GM20000 (cell line): ENCODE measurements at places on chromosomes 6 and 20.
A peak's percentile ranks its signal among the peaks of the same experiment; 100 is the strongest.

- no peak for DNase-seq
These were observed 64.8 kb upstream of the TMEM30A start for GRCh38 chr6:75349262-75349984.

- no peak for DNase-seq
These were observed 73.0 kb downstream of the RREB1 start for GRCh38 chr6:7180751-7181150.

- peak; percentile 28 for DNase-seq
These were observed 645.8 kb upstream of the ARID1B start for GRCh38 chr6:156131221-156131903.

DNA sequence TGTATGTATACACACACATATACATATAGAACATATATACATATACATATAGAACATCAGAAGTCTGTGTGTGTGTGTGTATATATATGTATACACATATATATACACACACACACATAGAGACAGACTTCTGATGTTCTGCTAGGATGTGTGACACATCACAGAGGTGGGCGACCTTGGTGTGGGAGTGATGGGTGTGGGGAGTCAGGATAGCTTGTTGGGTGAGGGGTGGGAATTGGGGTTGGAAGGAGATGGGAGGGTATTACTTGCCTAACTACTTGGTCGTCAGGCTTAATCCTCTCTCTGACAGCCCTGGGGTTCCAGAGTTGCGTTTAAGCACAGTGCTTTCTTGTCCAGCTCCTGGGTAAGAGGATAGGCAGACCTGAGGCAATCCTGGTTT is 8.3 kb downstream of the MYO6 start:
- DNase-seq = no peak

GRCh38 chr6:166286839-166287271 is 21.3 kb downstream of the PRR18 start:
- peak; percentile 59 for DNase-seq

DNA sequence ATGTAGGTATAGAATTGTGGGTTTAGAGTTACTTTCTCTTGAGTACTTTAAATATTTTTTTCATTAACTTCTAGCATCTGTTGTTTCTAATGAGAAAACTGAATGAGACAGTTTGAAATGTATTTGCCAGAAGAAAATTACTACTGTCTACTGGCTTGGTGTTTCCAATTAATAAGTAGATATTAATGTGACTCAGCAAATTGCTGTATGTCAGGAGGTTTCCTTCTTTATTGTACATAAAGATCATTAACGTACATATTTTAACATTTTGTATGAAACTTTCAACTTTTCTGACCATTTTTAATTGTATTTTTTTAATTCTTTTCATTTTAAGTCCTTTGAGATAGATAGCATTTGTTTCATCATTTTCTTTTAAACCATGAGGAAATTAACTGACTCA is 135.1 kb upstream of the SLC22A23 start:
- DNase-seq = no peak

- DNase-seq = no peak
These were observed 6.1 kb upstream of the SIRPD start for GRCh38 chr20:1563598-1563997.

DNA sequence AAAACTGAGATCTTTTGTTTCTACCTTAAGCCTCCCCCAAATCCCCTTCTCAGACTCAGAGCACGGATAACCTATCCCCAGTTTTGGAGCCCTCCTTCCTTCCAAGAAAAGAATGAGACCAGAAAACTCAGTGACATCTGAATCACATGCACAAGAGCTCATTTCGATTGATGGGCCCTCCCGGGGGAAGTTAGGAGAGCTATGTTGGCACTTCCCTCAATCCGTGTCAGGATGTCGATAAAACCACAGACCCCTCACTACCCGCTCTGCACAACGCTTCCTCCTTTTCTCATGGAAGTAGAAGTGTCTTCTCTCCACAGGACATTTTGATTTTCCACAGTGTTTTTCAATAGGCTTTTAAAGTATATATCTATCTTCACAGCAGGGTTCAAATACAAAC is 332.4 kb downstream of the HACE1 start:
- no peak for DNase-seq

GRCh38 chr6:122839906-122840305 is 50.8 kb downstream of the SMPDL3A start:
- no peak for DNase-seq

GRCh38 chr20:47998736-47999135 is 213.5 kb upstream of the SULF2 start:
- no peak for DNase-seq

DNA sequence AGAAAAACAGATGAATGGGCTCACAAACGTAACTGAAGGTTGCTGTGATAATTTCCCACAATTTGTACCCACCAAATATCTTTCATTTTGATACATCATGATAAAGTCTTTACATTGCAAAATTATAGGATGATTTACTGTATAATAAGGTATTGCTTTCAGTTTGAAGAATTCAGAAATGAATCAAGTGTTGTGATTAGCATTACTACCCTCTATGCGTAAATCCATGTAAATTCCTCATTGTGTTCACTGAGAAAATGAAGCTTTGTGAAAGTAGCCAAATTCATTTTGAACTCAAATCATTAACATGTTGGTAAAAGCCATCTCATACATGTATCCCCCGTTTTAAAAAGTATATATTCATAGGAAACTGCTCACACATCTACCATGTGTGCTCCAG is 379.4 kb downstream of the ESR1 start:
- DNase-seq = no peak

DNA sequence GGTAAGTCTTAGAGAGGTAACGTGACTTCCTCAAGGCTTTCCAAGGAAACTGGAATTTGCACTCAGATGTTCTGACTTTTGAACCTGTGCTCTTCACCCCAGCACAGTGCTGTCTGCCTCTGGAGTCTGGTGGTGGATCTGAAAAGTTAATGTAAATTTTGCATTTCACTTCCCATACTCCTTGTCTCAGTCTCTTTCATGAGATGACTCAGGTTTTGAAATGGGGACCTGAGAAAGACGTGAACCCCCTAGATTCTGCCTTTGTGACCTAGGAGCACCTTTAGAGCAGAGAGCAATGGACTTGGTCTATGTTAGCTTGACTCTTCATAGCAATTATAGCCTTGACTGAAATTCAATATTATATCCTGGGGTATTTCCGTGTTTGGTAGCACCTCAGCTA is 223.0 kb downstream of the QKI start:
- peak; percentile 67 for DNase-seq

DNA sequence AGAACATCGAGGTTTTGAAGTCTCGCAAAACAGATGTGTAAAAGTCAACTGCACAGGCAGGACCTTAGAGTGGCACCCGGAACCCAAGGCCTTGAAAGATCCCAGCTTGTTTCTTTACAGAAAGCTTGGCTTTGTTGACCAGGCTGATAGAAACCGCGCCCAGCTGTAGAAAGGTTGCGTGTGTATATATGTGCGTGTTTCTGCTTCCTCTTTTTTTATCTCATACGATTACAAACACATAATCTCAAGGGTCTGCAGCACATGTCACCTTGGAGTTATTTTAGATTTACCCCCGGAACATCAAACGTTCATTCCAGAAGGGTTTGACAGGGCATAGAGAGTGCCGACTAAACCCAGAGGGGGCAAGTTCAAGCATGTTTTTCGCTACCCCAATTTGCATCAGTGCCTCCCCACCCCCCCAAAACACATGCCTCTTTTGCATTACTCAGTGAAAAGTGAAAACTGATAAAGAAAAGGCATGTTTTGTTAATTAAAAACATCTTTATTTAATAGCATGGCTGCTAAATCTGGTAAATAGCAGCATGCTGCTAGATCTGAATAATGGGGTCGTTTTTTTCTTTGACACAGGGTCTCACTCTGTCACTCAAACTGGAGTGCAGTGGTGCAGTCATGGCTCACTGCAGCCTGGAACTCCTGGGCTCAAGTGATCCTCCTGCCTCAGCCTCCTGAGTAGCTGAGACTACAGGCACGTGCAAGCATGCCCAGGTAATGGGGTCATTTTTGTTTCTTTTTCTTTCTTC is 33.2 kb upstream of the NCOA3 start:
- DNase-seq = peak; percentile 47

DNA sequence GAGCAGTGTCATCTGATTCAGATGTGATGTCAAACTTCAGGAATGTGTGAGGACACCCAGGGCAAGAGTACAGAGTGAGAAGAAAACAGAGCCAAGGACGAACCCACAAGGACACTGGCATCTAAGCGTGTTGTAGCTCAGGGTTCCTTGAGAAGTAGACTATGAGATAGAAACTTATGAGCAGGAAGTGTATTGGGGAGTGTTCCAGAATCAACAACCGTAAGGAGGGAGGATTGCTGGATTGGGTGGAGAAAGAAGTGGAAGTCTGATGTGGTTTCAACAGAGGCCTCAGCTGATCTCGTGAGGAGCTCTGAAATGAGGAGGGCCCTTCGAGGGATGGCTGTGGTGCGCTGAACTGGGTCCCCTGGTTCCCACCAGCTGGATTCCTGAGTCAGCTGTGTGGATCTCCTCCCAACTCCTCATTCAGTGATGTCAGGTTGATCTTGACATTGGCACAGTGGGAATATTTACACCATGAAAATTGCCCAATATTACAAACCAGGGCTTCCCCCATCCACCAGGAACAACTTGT is 25.7 kb upstream of the IGF2R start:
- no peak for DNase-seq

DNA sequence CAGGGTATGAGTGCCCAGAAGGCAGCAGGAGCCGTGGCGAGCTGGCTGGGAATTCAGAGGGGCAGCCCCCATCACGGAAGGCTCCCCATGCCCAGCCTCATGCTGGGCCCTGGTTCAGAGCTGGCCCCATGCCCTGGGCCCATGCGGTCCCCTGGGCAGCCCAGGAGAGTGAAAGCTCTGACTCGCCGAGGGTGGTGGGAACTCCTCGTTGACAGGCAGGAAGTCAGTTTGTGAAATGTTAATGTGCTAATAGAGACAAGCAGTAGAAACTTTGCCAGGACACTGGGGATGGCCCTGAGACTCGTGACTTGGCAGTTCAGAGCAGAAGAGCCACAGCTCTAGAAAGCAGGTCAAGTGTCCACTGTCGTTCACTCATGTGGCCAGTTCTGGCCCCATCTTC is 353.0 kb downstream of the TAF4 start:
- DNase-seq = no peak

DNA sequence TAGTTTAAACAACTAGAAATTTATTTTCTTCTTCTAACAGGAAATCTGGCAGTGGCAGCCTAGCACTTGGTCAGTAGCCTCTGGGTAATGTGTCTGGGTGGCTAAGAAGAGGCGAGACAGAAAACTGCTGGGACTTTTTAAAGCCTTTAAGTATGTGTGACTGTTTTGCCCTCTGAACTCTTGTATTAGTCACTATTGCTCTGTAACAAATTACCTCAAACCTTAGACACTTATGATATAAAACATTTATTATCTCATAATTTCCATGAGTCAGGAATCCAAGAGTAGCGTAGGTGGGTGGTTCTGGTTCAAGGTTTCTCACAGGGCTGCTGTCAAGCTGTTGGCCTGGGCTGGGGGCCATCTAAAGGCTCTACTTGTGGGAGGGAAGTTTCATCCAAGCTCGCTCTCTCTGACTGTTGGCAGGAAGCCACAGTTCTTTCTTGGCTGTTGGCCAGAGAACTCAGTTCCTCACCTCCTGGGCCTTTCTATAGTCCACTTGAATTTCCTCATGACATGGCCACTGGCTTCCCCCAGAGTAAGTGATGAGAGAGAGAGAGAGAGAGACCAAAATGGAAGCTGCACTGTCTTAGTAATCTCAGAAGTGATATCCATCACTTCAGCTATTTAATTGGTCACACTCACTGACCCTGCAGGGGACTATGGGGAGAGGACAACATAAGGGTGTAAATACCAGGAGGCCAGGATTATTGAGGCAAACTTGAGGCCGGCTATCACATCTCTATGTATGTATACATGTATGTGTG is 17.4 kb upstream of the TBC1D22B start:
- peak; percentile 68 for DNase-seq

DNA sequence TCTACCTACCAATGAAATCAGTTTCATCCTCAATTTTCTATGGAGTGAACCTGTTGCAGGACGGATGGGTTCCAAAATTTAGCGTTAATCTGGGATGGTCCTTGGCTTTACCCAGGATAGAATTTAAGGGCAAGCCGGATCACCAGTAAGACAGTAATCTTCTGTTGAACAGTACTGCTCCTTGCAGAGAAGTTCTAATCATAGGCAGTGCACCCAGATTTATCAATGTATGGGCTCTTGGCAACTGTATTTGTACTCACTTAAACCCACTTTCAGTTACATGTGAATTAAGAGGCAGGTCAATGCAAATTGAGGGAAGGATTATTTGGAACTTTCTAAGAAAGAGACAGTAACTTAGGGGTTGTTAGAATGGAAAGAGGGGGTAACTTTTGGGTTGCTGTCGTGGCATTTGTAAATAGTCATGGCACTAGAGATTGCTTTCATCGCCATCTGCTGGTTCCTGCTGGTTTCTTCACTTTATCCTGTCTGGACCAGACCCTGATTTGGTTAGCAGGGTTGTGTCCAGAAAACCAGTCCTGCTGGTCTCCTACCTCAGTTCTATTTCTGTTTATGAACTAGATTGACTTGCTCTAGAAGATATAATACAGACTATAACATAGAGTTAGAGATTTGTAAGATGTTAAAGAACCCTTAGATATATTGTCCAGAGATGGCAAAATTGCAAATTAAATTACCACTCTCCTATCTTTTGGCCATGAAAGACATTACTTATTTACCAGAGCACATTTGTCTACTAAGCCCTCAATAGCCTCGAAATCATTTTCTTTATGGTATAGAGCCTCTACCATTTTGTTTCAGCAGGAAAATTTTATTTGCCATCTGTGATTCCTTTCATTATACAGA is 646.3 kb downstream of the UTRN start:
- DNase-seq = peak; percentile 8

- DNase-seq = no peak
These were observed 939.1 kb downstream of the KIF16B start for GRCh38 chr20:15634102-15634501.

GRCh38 chr6:13655700-13656099 is 40.6 kb downstream of the NOL7 start:
- no peak for DNase-seq

- DNase-seq = no peak
These were observed 57.0 kb upstream of the STX16 start for GRCh38 chr20:58593880-58594638.

- DNase-seq = no peak
These were observed 16.6 kb downstream of the PHACTR3 start for GRCh38 chr20:59620860-59621505.

GRCh38 chr6:93468291-93468690 is 48.9 kb upstream of the EPHA7 start:
- DNase-seq = no peak

DNA sequence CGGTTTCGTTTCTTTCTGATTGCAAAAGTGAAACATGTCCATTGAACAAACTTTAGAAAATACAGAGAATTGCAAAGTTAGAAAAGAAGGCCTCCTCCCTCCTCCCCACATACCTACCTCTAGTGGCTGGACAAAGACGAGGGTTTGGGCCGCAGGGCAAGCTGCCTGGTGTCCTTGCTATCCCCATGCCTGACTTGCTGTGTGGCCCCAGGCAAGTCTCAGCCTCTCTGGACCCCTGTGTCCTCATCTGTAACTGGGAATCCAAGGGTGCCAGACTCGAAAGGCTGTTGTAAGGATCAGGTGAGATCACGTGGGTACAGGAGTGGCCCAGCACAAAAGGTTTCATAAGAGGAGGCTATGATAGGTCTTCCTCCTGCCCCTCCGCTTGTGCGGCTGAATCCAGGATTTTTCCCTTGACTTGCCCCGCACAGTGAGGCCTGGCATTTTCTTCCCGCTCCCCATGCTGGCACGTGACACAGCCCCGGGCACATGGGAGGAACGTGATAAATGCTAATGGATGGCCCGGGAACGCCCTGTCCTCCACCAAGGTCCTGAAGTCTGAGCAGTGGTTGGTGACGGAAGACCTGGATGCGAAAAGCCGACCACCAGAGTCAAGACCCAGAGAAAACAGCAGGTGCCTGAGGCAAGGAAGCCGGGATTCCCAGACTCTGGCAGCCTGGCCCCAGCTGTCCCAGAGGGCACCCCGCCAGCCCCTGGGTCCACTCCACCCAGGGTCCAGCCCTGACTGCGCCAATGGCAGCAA is 55.8 kb downstream of the UBE2V1 start:
- no peak for DNase-seq
